AG10803 (cell line): ENCODE measurements at places on chromosomes 6 and 20.
A peak's percentile ranks its signal among the peaks of the same experiment; 100 is the strongest.

GRCh38 chr6:21033575-21034026 is 499.3 kb downstream of the CDKAL1 start:
- DNase-seq: peak; percentile 92

- DNase-seq: peak; percentile 91
These were observed 384.5 kb upstream of the HSF2 start for GRCh38 chr6:122014961-122015360.

- no peak for DNase-seq
These were observed 3.0 kb upstream of the RREB1 start for GRCh38 chr6:7104752-7105151.

- no peak for DNase-seq
These were observed 8.6 kb downstream of the FHL5 start for GRCh38 chr6:96571551-96571950.

GRCh38 chr6:31728767-31729514 is at the start of gene DDAH2:
TSS of gene DDAH2 (minus strand) at chr6:31729299. CDS start at chr6:31729161, 138 bp downstream.
- no peak for DNase-seq

GRCh38 chr6:159505140-159505922 is 187.7 kb downstream of the SOD2 start:
- DNase-seq: no peak

- no peak for DNase-seq
These were observed 660.2 kb downstream of the HTR1B start for GRCh38 chr6:76803038-76803580.

DNA sequence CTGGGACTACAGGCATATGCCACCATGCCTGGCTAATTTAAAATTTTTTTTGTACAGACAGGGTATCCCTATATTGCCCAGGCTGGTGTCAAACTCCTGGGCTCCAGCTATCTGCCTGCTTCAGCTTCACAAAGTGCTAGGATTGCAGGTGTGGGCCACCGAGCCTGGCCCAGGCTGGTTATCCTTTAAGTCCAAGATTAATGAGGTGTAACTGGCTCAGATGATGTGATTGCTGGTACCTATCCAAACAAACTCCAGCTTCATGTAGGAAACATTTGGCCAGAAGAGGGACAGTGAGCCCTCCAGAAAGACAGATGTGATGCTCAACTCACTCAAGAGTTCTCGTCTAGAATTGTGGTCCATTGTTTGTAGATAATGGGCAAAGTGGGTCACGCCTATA is 9.2 kb upstream of the ZNF318 start:
- no peak for DNase-seq

DNA sequence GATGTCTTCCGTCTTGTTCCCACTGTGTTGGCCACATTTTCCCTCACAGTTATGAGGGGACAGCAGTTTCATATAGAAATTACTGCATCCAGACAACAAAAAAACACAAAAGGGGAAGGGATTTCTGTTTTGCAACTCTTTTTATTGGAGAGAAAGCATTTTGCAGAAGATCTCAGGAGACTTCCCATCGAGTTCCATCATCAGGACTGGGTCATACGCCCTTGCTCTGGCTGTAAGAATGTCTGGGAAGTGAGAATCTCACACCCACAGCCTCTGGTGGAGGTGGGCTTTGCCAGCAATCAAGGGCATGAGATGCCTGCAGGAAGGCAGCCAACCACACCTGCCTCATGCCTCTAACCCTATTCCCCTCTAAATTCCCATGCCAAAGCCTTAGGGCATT is 5.8 kb upstream of the IGF2R start:
- DNase-seq: no peak

DNA sequence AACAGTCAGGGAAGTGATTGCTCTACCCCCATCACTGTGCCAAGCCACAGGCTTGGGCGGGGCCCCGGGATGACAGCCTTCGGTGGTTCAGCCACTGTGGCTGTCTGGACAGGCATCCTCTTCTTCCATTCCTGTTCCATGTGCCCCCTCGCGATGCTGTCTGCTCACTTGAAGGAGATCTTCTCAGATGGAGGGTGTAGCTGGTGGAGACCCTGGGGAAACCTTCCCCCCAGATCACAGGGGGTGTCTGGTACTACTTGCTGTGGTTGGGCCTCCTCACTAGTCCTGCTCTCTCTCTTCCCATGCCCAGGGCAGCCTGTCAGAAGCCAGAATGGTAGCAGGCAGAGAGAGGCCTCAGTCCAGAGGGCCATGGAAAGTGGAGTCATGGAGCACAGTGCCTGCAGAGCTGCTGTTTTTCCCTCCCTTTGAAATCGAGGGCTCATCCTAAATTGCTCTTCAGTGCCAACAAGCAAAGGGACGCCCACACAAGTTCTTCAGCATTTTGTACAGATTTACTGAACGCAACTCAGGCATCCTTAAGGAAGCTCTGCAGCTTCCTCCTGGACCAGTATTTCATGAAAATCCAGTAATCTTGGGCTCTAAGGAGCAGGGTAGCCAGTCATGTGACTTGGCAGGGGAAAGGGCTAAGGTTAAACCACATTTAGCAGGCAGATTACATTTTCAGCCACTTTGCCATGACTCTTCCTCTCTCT is 326.6 kb downstream of the ZFAND3 start:
- peak; percentile 12 for DNase-seq

GRCh38 chr20:2602046-2602735 is 50.2 kb upstream of the NOP56 start:
- no peak for DNase-seq

DNA sequence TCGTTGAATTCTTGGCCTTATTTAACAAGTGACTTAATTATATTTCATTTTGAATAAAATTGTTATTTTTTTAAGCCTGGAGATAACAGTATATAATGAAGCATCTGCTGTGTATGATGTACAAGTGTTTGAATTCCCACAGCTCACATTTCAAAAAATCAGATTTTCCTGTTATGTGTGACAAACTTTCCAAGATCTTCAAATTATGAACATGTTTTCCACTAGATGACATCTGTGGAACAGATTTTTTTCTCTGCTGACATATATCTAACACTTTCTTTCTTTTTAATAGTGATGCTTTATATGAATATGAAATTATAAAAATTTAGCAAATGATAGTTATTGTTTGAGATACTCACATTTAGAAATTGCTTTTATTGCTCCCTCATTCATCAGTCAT is 482.8 kb downstream of the LMBRD1 start:
- DNase-seq: no peak

- no peak for DNase-seq
These were observed 94.3 kb downstream of the INSM1 start for GRCh38 chr20:20462185-20462584.

GRCh38 chr6:22664968-22665367 is 95.6 kb downstream of the HDGFL1 start:
- no peak for DNase-seq

DNA sequence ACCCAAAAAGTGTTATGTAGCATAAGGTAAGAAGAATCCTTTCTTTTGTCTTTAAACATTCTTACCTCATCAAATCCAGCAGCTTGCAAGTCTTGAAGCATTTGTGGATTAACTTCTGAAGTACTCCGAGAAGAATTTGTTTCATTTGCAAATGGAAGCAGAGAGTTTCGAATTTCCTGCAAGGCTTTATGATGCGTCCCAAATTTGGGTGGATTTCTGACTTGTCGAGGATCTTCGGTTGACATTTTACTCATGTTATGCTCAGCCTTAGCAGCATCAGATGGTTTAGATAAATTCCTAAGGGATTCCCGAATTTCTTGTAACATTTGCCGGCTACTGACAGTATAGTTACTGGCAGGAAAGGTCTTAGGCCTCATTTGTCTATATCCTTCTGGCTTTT is 16.2 kb downstream of the LATS1 start:
- DNase-seq: peak; percentile 63

DNA sequence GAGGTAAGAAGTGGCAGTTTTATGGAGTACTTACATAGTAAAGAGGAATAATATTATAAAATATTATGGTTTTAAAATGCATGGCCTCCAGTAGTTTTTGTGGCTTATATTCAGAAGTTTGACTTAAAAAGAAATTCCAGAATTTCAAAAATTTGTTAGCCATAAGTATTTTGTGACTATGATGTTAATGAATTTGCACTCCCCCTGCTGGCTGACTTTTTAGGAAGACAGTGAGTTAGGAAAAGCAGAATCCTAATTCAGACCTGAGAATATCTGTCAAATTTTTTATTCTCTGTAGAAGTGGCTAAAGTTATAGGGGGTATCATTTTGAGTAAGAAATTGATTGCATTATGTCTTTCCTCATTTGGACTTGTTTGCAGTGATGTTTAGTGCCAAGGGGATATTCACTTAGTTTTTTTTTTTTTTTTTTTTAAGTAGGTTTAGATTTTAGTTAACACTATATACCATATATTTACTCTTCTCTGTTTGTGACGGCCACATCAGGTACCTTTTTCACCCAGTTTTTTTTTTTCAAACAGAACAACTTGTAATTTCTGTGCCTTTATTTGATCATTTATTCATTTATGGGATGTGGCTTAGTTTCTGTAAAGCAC is 40.8 kb downstream of the ZFAND3 start:
- DNase-seq: peak; percentile 59

GRCh38 chr6:89527634-89528033 is 94.7 kb downstream of the ANKRD6 start:
- DNase-seq: no peak
